Activated T-helper 1 cell treated with anti-CD3 and anti-CD28 coated beads, Interleukin-12 subunit alpha, Interleukin-12 subunit beta, Interleukin-2, Interleukin-4 antibody, amounts not matched to agents 30 ng/mL and 10 ng/mL and 1 ng/mL, durations not matched to agents 14 hours and 24 hours and 36 hours (primary cell): ENCODE measurements at places on chromosomes 3 and 15. TPM values are rescaled to one million over a fixed set of nuclear protein-coding genes. Genes with fewer than 3 reads are reported as not detected.

DNA sequence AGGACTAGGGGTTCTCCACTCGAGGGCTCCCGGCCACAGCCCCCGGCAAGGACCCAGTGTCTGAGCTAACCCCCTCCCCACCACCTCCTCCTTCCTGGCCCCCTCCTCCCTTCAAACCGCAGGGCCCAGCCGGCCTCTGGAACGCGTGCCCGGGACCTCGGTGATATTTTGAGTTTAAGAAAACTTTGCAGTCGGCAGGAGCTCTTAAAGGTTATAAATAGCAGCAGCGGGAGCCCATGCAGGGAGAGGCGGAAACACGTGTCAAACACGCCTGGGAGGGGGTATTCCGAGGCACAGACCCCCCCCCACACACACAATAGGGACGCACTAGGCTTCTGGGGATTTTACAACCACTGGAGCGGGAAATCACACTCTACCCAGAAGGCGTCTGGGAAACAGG is 3.1 kb upstream of the PTH1R start:
- H3K27ac ChIP-seq = no peak overlapping the region
- no peak for DNase-seq
- H3K4me1 ChIP-seq = peaks cover 5% of the 10 kb centered on the region
- H3K27me3 ChIP-seq = peaks cover 16% of the 10 kb centered on the region
- no peaks in the 10 kb centered on the region for H3K36me3 ChIP-seq

GRCh38 chr3:141389703-141390102 is 21.4 kb downstream of the ZBTB38 start:
- no peak for DNase-seq
- peaks cover 17% of the 10 kb centered on the region for H3K4me1 ChIP-seq
- H3K36me3 ChIP-seq = no peaks in the 10 kb centered on the region
- peaks cover 9% of the 10 kb centered on the region for H3K27me3 ChIP-seq
- H3K4me3 ChIP-seq = no peak overlapping the region

Gene DYNLT2B
- 11.6 and 12.7 TPM in 2 replicates for total RNA-seq

GRCh38 chr3:122505676-122506075 is 9.1 kb downstream of the KPNA1 start:
- no peak for DNase-seq
- no peak overlapping the region for H3K27ac ChIP-seq
- peaks cover 20% of the 10 kb centered on the region for H3K36me3 ChIP-seq
- no peaks in the 10 kb centered on the region for H3K27me3 ChIP-seq
- H3K4me3 ChIP-seq = no peak overlapping the region
- peaks cover 53% of the 10 kb centered on the region for H3K4me1 ChIP-seq

Gene GPX1
- 181 and 188 TPM in 2 replicates for total RNA-seq

Gene SPSB4
- not detected in 2 replicates for total RNA-seq

DNA sequence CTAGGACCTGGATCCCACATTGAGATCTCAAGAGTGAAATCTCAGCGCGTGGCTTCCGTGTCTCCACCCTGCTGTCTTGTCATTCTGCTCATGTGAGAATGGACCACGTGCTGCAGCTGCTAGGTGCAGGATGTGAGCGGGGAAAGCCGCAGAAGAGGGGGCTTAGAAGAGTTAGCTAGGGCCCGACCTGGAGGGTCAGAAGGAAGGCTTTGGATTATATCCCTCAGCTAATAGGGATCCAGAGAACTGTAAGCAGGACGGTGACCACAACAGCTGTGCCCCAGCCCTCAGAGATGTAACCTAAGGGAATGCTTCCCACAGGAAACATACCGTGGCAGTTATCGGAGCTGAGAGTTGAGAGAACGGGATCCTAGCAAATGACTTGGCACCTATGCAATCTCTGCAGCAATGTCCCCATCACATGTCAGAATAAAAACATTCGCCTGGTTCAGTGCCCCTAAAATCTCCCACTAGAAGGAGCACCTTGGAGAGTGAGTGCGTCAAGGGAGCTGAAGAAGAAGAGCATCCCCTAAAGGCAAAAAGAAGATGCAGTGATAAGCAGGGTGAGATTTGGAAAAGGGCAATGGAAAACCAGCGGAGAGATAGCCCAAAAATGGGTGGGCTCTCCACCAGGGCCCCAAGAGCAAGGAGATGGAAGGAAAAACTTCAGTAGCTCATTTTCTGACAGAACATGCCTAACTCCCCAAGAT is 76.9 kb upstream of the ST8SIA2 start:
- H3K4me1 ChIP-seq = no peaks in the 10 kb centered on the region
- H3K27me3 ChIP-seq = peaks cover 4% of the 10 kb centered on the region
- no peak overlapping the region for H3K27ac ChIP-seq
- no peak for DNase-seq
- H3K4me3 ChIP-seq = no peak overlapping the region

DNA sequence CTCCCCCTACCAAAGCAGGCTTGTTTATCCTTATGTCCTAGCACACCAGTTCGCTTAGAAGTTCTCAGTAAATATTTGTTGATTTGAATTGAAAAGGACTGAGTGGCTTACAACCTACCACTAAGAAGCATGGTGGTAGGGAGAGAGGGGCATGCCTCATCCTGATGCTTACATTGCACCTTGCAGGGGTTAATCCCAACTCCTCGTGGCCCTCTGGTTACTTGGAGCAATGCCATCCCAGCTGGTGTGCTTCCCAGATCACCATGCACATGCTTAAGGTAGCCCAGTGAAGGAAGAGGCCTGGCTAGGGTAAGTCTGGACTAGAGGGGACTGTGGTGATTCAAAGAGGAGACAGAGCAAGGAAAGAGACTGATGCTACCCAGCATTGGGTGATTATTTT is 253.3 kb downstream of the CLSTN2 start:
- no peaks in the 10 kb centered on the region for H3K36me3 ChIP-seq
- DNase-seq = no peak
- peaks cover 3% of the 10 kb centered on the region for H3K27me3 ChIP-seq
- no peak overlapping the region for H3K4me3 ChIP-seq
- H3K4me1 ChIP-seq = no peaks in the 10 kb centered on the region

GRCh38 chr3:194095464-194095863 is 40.5 kb upstream of the HES1 start:
- peaks cover 4% of the 10 kb centered on the region for H3K36me3 ChIP-seq
- H3K4me3 ChIP-seq = no peak overlapping the region
- H3K4me1 ChIP-seq = peaks cover 55% of the 10 kb centered on the region
- peak overlapping the region; percentile 15 for H3K27ac ChIP-seq
- peaks cover 3% of the 10 kb centered on the region for H3K27me3 ChIP-seq
- DNase-seq = no peak

Gene ARHGAP11A
- 90.2 and 96.4 TPM in 2 replicates for total RNA-seq

DNA sequence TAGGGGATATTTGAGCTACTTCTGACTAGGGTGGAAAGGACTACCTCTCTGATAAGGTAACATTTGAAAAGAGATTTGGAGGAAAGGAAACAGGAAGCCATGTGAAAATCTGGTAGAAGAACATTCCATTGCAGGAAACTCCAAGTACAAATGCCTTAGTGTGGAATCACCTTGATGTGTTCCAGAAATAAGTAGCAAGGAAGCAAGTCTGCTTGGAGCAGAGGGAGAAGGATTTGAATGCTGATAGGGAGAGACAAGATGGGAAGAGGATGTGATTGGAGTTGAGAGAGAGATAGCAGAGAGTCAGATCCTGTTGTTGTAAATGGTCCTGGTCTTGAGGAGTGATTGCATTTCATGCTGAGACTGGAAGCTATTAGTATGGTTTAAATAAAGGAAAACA is 335.1 kb upstream of the DCBLD2 start:
- DNase-seq = no peak
- H3K4me3 ChIP-seq = no peak overlapping the region
- H3K27me3 ChIP-seq = no peaks in the 10 kb centered on the region
- no peak overlapping the region for H3K27ac ChIP-seq

Gene PIERCE2
- total RNA-seq = not detected in 2 replicates

Gene LOXL1
- 0.34 and 1.3 TPM in 2 replicates for total RNA-seq

DNA sequence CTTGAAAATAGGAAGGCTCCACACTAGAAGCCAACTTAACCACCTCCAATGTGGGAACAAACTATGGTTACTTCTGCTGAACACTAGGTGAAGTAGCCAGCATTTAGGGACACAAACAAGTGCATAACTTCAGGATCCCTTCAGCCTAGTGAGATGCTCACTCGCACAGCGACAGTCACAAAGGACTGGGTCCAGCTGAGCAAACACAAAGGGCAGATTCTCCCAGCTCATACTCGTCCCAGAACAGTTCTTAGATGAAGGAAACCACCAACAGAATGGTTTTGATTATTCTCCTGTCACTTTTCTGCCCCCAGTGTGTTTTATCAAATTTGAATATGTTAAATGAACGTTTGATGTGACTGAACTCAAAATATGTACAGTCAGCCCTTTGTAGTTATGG is 201.6 kb downstream of the KCNAB1 start:
- no peak overlapping the region for H3K4me3 ChIP-seq
- DNase-seq = no peak
- no peak overlapping the region for H3K27ac ChIP-seq
- H3K27me3 ChIP-seq = peaks cover 13% of the 10 kb centered on the region
- H3K4me1 ChIP-seq = no peaks in the 10 kb centered on the region
- H3K36me3 ChIP-seq = no peaks in the 10 kb centered on the region

- peaks cover 5% of the 10 kb centered on the region for H3K27me3 ChIP-seq
- H3K36me3 ChIP-seq = no peaks in the 10 kb centered on the region
- H3K4me3 ChIP-seq = no peak overlapping the region
- H3K27ac ChIP-seq = no peak overlapping the region
- H3K4me1 ChIP-seq = no peaks in the 10 kb centered on the region
These were observed 623.7 kb downstream of the MCTP2 start for GRCh38 chr15:94855018-94855408.

- H3K27me3 ChIP-seq = no peaks in the 10 kb centered on the region
- no peak overlapping the region for H3K27ac ChIP-seq
- no peak for DNase-seq
- no peak overlapping the region for H3K4me3 ChIP-seq
- H3K36me3 ChIP-seq = peaks cover 12% of the 10 kb centered on the region
- peaks cover 35% of the 10 kb centered on the region for H3K4me1 ChIP-seq
These were observed 9.2 kb downstream of the EID1 start for GRCh38 chr15:48887144-48887543.
